HT1080 (cell line): ENCODE measurements at places on chromosomes 11 and 22. TPM values are rescaled to one million over a fixed set of nuclear protein-coding genes. Genes with fewer than 3 reads are reported as not detected.

The GRAMD1B gene
- total RNA-seq = 61.0 and 70.9 TPM in 2 replicates

The VPREB1 gene
- total RNA-seq = not detected in 2 replicates

The EFCAB6 gene
- not detected in 2 replicates for total RNA-seq

The CYB5R2 gene
- total RNA-seq = 1.9 and 5.7 TPM in 2 replicates

The SLC35C1 gene
- total RNA-seq = 4.9 and 11.7 TPM in 2 replicates

The MMP11 gene
- not detected in 2 replicates for total RNA-seq

The PHLDA2 gene
- total RNA-seq = 71.3 and 193 TPM in 2 replicates

The MYOD1 gene
- not detected in 2 replicates for total RNA-seq

The PC gene
- total RNA-seq = 9.8 and 14.9 TPM in 2 replicates

DNA sequence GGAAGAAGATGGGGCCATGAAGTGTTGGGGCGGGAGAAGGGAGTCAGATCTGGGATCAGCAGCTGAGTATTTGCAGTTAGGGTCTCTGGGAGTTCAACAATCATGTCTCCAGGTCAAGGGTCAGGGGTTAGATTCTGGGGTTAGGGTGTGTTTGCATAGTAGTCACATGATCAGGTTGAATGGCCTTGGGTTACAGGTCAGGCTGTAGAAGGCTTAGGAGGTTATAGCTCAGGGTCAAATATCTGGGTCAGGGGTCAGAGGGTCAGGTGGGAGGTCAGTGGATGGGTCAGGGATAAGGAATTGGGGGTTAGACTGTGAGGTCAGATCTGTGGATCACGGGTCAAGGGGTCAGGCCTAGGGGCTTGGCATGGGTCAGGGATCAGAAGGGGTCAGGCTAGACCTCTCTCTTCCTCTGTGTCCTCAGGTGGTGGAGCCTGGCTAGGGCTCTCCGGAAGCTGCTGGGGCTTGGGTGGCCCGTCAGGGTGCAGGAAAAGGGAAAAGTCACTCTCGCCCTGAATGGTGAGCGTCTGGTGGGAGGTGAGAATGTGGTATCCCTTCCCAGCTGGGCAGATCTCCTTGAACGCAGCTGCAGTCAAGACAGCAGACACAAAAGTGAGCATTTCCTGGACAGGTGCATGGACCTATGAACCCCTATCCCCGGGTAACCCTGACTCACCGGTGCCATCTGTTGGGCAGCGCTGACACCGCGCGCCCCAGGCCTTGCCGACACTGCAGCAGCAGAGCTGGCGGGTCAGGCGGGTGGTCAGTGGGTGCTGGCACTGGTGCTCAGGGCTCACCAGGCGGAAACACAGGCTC is 6.4 kb downstream of the LTBP3 start:
- DNase-seq = peak; percentile 40

- DNase-seq = peak; percentile 40
Measured at GRCh38 chr11:108324587-108324986, 101.7 kb downstream of the ATM start.

DNA sequence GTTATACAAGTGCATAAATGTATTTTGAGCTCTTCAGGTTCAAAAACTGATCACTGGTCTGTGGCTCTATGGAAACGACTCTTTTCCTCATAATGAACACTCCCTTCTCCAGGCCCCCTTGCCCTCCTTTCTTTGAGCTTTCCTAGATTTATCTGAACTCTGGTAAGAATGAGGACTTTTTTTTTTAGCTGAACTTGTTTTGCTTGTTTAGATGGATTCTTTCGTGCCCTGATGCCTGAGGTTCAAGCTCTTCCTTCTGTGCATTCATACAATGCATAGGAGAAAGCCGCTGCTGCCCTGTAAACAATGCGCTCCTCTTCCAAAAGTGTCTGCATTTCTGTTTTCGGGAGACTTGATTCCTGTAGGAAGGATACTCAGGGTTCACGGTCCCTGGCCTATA is 205.1 kb downstream of the TENM4 start:
- no peak for DNase-seq

- no peak for DNase-seq
Measured at GRCh38 chr11:75482931-75483469, 42.7 kb downstream of the GDPD5 start.

GRCh38 chr11:31826536-31827438 is 15.7 kb upstream of the PAX6 start:
- no peak for DNase-seq

- DNase-seq = no peak
Measured at GRCh38 chr11:124207102-124207792, 24.1 kb downstream of the OR10D3 start.

- DNase-seq = no peak
Measured at GRCh38 chr11:46234311-46234710, 43.2 kb upstream of the CREB3L1 start.

DNA sequence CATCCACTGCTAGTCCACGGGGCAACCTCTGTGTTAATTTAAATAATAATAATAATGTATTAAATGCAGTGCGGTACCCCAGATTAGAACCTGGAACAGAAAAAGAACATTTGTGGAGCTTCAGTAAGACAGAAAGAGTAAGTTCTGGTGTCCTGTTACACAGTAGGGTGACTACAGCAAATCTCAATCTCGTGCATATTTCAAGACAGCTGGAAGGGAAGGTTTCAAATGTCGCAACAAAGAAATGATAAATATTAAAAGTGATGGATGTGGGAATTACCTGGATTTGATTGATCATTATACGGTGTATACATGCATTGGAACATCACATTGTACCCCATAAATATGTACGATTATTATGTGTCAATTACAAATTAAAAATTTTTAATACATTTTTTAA is 1.7 kb upstream of the RAC2 start:
- no peak for DNase-seq

GRCh38 chr11:87447606-87448005 is 409.9 kb downstream of the TMEM135 start:
- no peak for DNase-seq

DNA sequence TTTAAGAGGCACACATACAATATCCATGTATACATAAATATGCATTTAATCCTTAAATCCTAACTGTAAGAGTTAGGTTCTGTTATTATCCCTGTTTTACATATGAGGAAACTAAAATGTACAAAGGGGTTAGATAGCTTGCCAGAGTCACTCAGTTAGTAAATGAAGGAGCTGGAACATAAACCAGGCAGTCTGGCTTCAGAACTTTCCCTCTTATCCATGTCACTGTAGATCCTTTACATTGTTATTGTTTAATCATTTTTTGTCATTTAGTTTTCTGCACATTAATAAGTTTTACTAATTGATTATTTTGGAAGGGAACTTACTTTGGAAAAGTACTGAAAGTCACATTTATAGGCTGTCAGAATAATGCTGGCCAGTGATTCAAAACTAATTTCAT is 282.4 kb downstream of the TMEM135 start:
- DNase-seq = no peak

DNA sequence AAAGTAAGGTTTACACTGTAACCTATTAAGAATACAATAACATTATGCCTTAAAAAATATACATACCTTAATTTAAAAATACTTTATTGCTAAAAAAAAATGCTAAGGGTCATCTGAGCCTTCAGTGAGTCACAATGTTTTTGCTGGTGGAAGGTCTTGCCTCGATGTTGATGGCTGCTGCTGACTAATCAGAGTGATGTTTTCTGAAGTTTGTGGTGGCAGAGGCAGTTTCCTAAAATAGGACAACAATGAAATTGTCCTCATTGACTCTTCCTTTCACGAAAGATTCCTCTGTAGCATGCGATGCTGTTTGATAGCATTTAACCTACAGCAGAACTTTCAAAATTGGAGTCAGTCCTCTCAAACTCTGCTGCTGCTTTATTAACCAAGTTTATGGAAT is 97.6 kb downstream of the FAT3 start:
- DNase-seq = peak; percentile 59

- DNase-seq = no peak
Measured at GRCh38 chr22:44211946-44212930, 31.5 kb downstream of the PARVG start.

GRCh38 chr22:41638748-41639147 is 17.7 kb downstream of the XRCC6 start:
- no peak for DNase-seq

- no peak for DNase-seq
Measured at GRCh38 chr11:101718402-101718801, 134.6 kb upstream of the TRPC6 start.

- peak; percentile 32 for DNase-seq
Measured at GRCh38 chr11:63613517-63614135, 607 bp downstream of the PLAAT3 start.

- DNase-seq = no peak
Measured at GRCh38 chr11:73401924-73402833, 26.0 kb downstream of the RELT start.

GRCh38 chr11:59197991-59198390 is 14.7 kb downstream of the MPEG1 start:
- no peak for DNase-seq

- peak; percentile 27 for DNase-seq
Measured at GRCh38 chr11:26143566-26144290, 188.2 kb upstream of the ANO3 start.

- no peak for DNase-seq
Measured at GRCh38 chr11:97786961-97787360, 1233.8 kb upstream of the CNTN5 start.

- DNase-seq = no peak
Measured at GRCh38 chr22:23057331-23057730, 13.0 kb upstream of the GNAZ start.

DNA sequence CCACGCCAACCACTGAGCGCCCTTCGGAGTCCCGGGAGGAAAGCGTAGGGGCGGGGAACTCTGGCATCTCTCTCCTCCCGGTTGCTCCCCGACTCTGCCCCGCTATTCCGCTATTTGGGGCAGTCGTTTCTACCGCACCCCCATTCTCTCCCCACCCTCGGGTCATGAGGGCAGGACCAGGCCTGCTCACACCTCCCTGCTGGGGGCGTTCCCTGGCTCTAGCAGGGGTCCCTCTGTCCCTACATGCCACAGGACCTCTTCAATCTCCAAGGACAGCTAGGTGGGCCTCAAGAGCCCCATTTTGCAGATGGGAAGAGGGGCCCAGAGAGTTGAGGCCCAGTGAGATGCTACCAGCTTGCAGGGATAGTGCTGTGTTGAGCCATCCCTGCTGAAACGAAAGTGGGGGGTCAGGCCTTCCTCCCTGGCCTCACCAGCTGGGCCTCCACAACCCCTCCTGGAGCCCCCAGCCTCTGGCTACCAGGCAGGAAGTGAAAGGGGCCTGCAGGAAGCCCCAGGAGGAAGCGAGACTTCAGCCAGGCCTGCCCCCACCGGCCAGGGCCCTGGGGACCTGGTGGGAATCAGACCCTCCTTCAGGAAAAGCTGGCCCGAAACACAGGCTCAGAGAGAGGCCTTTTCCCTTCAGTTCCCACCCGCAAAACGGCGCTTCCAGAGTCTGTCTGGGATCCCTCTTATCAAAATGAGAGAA is 5.5 kb upstream of the SHISA8 start:
- DNase-seq = no peak

DNA sequence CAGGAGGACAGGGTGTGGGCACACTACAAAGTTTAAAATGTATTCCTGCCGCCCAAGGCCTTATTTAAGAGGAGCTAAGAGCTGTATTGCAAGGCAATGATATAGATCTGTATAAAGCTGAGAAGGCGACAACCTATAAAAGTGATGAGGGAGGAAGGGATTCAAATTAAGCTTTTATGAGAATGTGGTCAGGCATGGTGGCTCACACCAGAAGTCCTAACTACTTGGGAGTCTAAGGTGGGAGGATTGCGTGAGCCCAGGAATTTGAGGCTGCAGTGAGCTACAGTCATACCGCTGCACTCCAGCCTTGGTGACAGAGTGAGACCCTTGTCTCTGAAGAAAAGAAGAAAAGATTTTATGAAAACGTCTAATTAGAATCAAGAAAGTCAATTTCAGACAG is 9.7 kb upstream of the GLB1L3 start:
- no peak for DNase-seq

- DNase-seq = no peak
Measured at GRCh38 chr11:30763951-30764350, 177.8 kb upstream of the MPPED2 start.

DNA sequence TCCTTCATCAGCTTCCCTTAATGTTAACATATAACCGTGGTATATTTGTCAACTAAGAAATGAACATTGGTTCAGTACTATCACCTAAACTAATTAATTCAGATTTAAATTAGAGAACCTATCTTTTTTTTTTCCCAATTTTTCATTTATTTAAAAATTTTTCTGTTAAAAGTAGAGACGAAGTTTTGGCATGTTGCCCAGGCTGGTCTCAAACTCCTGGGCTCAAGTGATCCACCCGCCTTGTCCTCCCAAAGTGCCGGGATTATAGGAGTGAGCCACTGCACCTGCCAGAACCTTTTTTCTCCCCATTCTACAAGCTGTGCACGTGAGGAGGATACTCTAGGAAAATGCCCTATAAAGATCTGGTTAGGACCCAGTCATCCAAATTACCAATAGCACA is 3.6 kb downstream of the EI24 start:
- no peak for DNase-seq

- no peak for DNase-seq
Measured at GRCh38 chr22:43744700-43745410, 67.2 kb downstream of the EFCAB6 start.

- no peak for DNase-seq
Measured at GRCh38 chr11:10637731-10638151, 55.8 kb downstream of the IRAG1 start.

DNA sequence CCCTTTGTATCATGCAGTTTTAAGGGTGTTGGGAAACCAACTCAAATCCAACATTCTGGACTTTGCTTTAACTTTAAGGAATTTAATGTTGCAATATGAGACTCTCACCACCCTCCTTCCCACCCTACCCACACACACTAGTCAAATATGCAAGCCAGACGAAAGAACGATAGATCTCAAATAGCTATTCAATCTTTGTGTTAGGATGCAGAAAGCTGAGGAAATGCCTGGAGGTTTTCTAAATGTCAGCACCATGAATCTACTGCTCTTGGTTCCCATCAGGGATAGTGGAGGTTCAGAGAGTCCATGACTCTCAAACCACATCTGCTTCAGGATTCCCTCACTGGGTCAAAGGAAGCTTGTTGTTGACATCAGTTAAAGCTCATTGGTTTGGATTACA is 33.7 kb downstream of the EXPH5 start:
- DNase-seq = no peak

DNA sequence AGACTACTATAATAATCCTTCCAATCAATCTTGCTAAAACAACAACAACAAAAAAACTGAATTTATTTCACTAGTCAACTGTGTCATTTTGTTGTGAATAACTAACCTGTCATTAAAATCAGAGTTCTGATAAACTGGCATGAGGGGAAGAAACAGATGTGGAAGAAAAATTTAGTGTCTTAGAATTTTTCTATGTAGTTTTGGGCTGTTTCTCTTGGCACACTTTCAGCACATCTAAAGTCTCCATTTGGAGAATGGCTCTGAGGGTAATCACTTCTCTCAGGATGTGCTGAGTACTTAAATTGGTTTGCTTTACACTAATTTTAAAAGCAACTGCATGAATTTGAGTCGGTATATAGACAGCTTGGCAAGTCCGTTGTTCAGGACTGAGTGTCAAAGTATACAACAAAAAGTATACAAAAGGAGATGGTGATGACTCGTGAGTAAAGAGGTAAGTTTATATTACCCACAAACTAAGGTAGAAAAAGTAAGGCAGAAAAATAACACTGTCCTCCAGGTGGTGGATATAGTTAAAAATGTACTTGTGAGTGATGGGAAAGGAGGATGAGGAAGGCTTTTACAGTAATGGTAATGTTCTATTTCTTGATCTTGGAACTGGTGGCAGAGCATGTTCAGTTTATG is 10.2 kb downstream of the HTATIP2 start:
- no peak for DNase-seq

- no peak for DNase-seq
Measured at GRCh38 chr11:130829920-130830511, 86.3 kb downstream of the SNX19 start.

GRCh38 chr11:18773104-18773503 is 18.5 kb downstream of the PTPN5 start:
- no peak for DNase-seq
